ENCODE measurements at places on chromosomes 16 and 17. TPM values are rescaled to one million over a fixed set of nuclear protein-coding genes. Genes with fewer than 3 reads are reported as not detected.

CD300LB gene
- total RNA-seq = not detected

CMIP gene
- total RNA-seq = 111 TPM

HS3ST4 gene
- not detected for total RNA-seq

DNA sequence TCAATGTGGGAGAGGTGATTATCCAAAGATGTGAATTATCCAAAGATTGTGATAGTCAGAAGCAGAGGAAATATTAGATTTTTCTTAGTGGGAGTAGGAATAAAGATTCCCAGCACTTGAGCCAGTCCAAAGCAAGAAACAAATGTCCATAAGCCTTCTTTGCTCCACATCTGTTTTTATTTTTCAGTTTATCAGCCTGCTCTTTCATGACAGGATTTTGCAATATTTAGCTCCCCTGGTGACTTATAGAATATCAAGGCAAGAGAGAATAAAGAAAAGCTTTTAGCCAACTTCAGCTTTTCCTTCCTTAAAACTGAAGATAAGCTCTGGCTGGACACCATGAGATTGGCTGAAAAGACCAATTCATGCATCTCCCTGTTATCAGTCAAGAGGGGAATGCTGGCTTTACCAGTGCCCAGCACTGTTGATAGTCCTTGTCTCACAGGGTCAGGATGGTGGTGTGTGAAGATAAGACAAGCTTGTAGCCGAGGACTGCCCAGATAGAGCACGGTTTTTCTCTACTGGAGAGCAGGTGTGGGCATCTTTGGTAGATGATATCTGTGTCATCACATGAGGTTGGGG, 706.5 kb downstream of the KCNJ2 start:
- no peak for DNase-seq

- DNase-seq = no peak
Observed at GRCh38 chr17:66276328-66276937, 26.0 kb upstream of the PRKCA start.

DNA sequence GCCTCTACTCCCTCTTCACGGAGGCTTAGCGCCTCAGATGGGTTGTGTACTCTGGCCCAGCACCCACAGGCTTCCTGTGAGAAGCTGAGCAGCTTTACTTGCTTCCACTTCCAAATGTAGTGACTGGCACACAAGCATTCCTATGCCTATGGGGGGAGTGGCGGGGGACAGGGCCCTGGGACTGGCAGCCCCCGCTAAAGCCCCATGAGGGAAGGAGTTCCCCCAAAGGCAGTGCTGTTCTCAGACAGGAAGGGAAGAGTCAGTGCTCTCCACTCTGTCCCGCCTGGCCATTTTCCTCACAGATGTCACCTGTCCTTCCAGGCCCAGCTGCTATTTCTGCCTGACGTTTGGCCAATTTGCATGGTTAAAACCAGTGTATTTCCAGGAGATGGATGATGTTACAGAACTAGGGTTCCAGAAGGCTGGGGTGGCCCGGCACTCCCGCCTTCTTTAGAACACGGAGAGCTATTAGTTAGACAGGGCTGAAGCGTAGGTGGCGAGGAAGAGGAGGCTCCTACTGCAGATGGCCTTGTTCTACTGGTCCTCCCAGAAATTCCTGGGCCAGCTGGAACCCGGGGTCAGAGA, 83.9 kb upstream of the FBXO47 start:
- no peak for DNase-seq

GRCh38 chr16:2773188-2773968, 3.7 kb downstream of the ELOB start:
- DNase-seq = no peak

DNA sequence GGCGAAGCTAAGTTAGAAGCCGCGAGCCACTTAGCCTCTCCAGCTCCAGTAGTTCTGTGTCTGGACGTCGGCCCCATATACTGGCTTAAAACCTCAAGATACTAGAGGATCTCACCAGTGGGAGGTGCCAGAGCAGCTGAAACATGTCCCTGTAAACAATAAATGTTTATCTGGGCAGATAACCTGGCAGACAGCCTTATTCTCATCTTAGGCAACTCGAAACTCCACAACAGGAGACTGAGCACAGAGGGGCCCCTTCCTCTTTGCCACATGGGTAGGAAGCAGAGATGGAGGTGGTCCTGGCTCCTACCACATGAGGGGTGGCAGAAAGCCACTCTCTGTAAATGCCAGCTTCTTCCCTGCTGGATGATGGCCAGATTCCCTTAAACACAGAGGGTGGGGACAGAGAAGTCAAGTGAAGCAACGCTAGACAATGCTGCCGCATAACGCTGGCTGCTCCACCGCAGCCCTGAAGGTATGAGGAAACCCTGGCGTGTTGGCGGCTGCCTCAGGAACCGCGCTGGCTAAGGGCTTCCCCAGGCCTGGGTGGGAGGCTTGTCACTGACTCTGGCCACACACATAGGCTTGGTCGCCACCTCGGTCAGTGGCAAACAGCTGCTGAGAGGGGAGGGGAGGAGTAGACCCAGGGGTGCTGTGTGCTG, 67.9 kb downstream of the HIC1 start:
- no peak for DNase-seq

GRCh38 chr17:75561927-75562603, 25.5 kb upstream of the MYO15B start:
- DNase-seq = no peak

GRCh38 chr16:10647721-10648296, 46.9 kb downstream of the TEKT5 start:
- no peak for DNase-seq

DNA sequence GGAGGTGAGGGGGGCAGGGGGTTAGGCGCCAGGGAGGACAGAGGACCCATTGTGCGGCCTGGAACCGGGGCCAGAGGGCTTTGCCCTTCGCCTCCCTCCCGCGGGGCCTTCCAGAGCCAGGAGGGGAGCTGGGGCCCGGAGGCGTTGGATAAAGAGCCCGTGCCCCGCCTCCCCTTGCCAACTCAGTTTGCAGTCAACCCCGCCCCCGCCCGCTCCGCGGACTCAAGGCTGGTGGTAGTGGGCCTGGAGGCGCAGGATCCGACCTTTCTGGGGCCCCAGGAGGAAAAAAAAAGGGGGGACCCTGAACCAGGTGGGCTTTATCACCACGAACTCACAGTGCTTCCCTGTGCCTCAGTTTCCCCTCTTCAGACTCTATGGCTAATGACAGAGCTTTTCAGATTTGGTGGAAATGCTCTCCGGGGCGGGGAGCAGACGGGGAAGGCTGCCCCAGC, 2.0 kb upstream of the SPHK1 start:
- no peak for DNase-seq

DNA sequence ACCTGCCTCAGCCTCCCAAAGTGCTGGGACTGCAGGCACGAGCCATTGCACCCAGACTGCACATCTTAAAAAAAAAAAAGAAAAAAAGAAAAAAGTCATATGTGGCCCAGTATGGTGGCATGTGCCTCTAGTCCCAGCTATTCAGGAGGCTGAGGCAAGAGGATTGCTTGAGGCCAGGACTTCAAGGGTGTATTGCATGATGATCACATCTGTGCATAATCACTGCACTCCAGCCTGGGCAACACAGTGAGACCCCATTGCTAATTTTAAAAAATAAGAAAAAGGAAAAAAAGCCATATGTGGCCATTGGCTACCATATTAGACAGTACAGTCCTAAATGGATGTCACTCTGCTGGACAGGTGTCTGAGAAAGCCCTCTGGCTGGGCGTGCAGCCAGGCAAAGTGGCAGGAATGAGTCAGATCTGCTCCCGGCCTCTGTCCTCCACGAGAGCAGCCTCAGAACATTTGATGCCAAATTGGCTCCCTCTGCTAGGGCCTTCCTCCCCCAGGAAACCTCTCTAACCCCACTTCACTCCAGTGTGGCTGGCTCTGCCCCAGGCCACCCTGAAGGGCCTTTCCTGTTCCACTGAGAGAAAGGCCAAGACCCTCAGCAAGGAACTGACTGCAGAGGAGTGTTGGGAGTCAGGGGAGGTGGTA, 14.7 kb downstream of the CA7 start:
- no peak for DNase-seq

GRCh38 chr17:80422981-80423380, 8.0 kb downstream of the ENDOV start:
- no peak for DNase-seq

- no peak for DNase-seq
Observed at GRCh38 chr16:28499854-28500253, 5.4 kb downstream of the APOBR start.

DNA sequence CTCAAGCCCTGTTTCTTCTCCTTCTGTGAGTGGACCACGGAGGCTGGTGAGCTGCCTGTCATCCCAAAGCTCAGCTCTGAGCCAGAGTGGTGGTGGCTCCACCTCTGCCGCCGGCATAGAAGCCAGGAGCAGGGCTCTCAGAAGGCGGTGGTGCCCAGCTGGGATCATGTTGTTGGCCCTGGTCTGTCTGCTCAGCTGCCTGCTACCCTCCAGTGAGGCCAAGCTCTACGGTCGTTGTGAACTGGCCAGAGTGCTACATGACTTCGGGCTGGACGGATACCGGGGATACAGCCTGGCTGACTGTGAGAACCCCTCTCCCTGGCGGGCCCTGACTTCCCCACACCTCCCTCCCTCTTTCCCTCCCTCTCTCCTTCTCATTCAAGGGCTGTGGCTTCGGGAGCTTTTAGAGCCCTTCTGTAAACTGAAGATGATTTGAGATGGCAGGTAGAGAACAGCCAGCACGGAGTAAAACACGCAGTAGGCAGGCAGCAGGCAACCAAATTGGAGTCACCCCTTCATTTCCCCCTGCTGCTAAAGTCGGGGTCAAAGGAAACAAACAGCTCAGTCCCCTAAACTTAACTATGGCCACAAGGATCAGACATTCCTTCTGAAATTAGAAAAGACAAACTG, 3.9 kb downstream of the SPACA3 start:
- DNase-seq = no peak

GRCh38 chr17:5203178-5203907, 11.7 kb upstream of the ZNF594 start:
- no peak for DNase-seq

- no peak for DNase-seq
Observed at GRCh38 chr17:40803617-40804082, 3.9 kb upstream of the KRT28 start.

DNA sequence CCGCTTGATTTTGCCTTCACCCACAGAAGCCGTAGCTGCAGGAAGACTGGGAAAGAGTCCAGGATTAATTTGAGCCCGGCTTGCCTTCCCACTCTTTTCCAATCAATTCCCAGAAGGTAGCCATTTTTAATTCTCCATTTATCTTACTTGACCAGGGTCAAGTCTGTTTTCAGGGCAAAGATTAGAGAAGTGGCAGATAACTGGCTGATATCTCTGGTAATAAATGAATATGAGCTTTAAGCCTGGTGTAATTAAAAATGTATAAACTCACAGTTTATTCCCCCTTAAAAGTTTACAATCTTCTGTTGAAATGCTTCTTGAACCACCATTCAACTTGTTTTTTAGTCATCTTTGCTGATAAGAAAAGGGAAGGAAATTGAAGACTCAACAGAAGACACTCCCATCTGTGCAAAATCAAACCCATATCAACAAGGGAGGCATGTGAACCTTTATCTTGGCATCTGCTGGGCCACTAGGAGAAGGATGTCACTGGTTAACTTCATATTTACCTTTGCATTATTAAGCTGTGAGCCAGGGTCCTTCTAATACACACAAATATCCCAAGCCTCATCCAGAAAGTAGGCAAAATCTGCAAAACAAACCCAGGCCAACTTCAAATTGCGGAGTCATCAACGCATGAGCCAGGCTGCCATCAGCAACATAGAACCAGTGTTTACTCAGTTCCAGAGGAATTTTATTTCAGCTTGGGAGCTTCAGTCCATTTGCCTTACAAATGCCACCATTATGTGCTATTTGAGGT, 314.6 kb upstream of the MAF start:
- DNase-seq = no peak

Data from glomerular endothelial cell (primary cell).